Left colon (tissue), 2 donors: ENCODE measurements at places on chromosomes 7 and 10.

GRCh38 chr7:148084138-148084537, 506.4 kb upstream of the C7orf33 start:
- DNase-seq = peak; percentile 59

GRCh38 chr7:2508327-2509215, 11.0 kb upstream of the LFNG start:
- no peak for DNase-seq

DNA sequence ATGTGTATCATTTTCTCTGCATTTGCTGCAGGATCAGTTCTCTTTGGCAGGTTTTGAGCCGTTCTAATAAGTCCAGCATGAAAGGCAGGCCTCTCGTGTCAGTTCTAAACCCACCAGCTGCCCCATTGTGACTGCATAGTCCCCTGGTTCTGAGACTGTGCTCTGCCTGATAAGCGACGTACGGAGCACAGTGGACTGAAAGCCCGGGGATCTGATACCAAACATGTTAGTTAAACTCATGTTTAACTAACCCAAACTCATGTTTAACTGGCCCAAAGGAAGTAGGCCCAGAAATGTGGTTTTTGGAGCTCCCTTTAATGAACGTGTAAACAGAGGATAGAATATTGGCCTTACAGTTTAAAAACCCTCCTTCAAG, 98.0 kb upstream of the PDCD4 start:
- DNase-seq = no peak

GRCh38 chr10:116748041-116748440, 5.7 kb upstream of the HSPA12A start:
- DNase-seq = no peak
